ENCODE measurements at places on chromosomes 2 and 18.
A peak's percentile ranks its signal among the peaks of the same experiment; 100 is the strongest.

DNA sequence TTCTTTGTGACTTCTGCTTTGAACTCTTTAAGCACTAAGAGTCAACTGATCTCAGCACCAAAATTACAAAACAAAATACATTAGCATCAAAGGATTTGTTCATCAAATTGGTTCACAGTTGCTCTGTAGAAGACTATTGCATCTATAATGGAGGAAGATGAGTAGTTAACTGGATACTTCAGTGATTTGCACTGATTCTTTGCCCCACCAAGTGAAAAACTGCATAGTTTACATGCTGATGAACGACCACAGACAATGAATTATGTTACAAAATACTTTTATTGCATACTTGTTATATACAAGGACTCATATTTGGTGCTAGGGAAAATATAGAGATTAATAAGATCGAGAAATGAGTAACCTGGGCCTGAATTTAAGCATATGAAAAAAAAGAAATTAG lies 107.2 kb downstream of the SCG2 start:
- H3K27ac ChIP-seq, result no peak overlapping the region
- no peaks in the 10 kb centered on the region for H3K4me1 ChIP-seq
- H3K27me3 ChIP-seq, result no peaks in the 10 kb centered on the region
- no peaks in the 10 kb centered on the region for H3K36me3 ChIP-seq
- no peak for DNase-seq
- no peak overlapping the region for H3K4me3 ChIP-seq

DNA sequence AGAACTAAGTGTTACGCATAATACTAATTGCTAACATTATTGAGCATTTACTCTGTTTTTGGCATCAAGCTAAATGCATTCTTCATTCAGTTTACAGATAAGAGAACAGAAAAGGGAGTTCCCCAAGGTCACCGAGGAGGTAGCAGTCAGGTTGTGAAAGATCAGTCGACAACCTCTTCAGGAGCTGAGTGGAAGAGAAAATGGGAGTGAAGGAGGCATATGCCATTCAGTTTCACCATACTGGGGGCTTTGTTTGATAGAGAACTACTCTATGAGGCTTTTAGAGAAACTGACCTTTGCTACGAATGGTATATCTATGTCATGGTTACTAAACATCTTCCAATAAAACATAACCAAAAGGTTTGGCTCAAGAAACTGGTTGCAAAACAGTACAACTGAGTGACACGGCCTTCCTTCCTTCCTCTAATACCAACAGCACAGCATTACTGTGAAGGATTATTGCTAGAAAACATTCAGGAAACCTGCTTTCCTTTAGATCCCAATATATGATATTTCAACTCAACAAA lies 112.1 kb downstream of the RBMS1 start:
- H3K27ac ChIP-seq, result peak overlapping the region; percentile 3
- DNase-seq, result no peak
- H3K4me1 ChIP-seq, result peaks cover 68% of the 10 kb centered on the region
- no peak overlapping the region for H3K4me3 ChIP-seq
- H3K36me3 ChIP-seq, result no peaks in the 10 kb centered on the region

DNA sequence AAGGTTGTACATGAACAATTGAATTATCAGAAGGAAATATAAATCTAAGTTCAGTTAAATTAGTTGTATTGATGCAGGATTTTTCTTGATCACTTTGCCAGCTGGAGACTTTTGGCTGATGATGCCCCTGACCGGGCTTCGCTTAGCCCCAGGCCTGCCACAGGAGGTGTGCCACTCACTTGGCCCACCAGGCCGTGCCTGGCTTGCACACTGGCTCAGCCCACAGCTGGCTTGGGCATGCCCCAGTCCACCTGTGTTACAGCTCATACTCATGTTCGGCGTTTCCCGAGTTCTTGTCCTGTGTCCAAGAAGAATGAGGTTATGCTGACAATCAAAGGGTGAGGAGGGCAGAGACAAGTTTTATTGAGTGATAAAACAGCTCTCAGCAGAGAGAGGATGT lies 773.9 kb upstream of the FANCL start:
- no peaks in the 10 kb centered on the region for H3K27me3 ChIP-seq
- H3K27ac ChIP-seq, result no peak overlapping the region
- no peaks in the 10 kb centered on the region for H3K36me3 ChIP-seq
- no peak for DNase-seq
- peaks cover 3% of the 10 kb centered on the region for H3K4me1 ChIP-seq

DNA sequence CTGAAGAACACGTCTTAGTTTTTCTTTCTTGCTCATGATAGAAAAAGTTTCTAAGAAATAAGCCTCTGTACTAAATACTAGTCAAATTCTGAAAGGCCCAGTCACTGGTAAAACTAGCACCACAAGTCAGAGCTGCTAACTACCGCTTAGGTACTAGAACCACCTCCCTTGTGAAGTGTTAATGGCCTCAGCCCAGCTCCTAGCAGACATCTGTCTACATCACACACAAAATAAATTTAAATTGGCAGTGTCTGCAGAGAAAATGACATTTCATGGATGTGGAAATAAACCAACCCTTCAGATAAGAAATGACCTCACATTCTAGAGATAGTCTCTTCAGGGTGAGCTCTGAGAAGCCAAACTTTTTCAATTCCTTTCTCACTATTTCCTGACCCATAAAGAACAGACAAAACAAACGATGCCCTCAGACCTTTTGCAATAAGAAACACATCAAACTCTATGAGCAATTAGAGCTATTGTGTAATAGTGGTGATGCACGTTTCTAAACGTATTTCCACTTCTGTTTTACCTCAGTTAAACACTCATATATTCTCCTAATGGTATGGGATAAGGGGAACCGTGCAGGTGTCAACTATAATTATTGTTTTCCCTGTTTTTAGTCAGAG lies 70.3 kb upstream of the DSG1 start:
- no peak overlapping the region for H3K27ac ChIP-seq
- no peaks in the 10 kb centered on the region for H3K27me3 ChIP-seq
- DNase-seq, result no peak
- H3K4me3 ChIP-seq, result no peak overlapping the region
- no peaks in the 10 kb centered on the region for H3K36me3 ChIP-seq
- H3K4me1 ChIP-seq, result no peaks in the 10 kb centered on the region

- H3K36me3 ChIP-seq, result no peaks in the 10 kb centered on the region
- no peak for DNase-seq
Measured at GRCh38 chr2:188293601-188294351, 2.1 kb downstream of the GULP1 start.

DNA sequence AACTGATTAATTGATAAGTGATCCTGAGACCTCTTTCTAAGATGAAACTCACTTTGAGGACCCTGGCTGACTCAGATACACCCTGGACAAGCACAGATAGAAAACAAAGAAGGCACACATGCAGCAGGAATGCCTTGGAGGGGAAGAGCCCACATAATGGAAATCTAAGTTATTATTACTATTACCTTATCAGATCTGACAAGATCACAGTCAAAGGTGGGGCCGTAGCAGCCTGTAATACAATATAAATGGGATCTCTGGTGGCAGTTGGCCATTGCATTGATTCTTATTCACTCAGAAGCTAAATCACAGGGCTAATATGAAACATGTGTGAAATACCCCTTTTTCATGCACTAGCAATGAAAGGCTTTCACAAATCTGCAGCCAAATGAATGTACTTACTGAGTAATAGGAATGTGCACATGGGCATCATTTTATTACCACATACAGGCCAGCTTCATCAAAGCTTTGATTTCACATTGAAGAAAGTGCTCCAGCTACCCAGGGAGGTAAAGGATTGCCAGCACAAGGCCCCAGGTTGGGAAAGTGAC lies 84.0 kb downstream of the ZBTB7C start:
- H3K27me3 ChIP-seq, result no peaks in the 10 kb centered on the region
- H3K27ac ChIP-seq, result no peak overlapping the region
- H3K36me3 ChIP-seq, result no peaks in the 10 kb centered on the region
- H3K4me1 ChIP-seq, result peaks cover 36% of the 10 kb centered on the region
- no peak overlapping the region for H3K4me3 ChIP-seq
- DNase-seq, result no peak

GRCh38 chr2:14700753-14701152 lies 68.2 kb downstream of the LRATD1 start:
- no peaks in the 10 kb centered on the region for H3K4me1 ChIP-seq
- no peak overlapping the region for H3K4me3 ChIP-seq
- H3K27me3 ChIP-seq, result no peaks in the 10 kb centered on the region
- no peak for DNase-seq
- H3K27ac ChIP-seq, result no peak overlapping the region

DNA sequence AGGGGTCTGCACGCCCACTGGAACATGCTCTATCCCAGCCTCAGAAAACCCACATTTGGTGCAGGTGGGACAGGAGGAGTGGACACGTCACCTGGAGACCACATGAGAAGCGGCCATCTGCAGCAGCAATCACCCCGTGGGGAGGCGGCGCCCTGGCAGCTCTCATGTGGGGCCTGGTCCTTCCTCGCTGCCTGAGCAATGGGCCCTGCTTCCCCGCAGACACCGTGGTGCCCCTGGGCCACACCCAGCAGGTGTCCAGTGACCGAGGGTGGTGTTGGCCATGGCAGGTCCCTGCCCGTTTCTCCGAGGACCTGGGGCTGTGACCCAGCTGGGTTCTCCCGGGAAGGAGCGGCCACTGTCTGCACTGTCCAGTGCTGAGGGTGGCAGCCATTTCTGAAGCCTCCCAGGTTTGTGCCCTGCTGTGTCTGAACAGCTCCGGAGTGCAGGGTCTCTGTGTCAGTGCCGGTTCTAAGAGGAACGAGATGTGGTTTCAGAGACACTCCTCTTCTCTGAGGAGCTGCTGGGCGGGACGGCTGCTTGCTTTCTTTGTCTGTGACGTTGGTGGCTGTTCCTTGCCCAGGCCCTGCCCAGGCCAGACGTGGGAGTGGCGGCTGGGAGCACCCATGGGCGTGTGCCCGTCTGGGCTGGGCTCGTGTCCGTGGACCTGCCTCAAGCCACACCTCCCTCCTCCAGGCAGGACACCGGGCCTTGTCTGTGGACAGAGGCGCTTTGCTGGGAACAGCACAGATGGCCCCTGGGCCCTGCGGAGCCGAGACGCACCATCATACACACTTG lies 44.8 kb downstream of the NFATC1 start:
- no peaks in the 10 kb centered on the region for H3K36me3 ChIP-seq
- no peak overlapping the region for H3K27ac ChIP-seq
- peaks cover 3% of the 10 kb centered on the region for H3K4me1 ChIP-seq
- no peak for DNase-seq
- no peaks in the 10 kb centered on the region for H3K27me3 ChIP-seq

- H3K27ac ChIP-seq, result no peak overlapping the region
- no peaks in the 10 kb centered on the region for H3K36me3 ChIP-seq
Measured at GRCh38 chr2:230600881-230601280, 111.8 kb upstream of the CAB39 start.

DNA sequence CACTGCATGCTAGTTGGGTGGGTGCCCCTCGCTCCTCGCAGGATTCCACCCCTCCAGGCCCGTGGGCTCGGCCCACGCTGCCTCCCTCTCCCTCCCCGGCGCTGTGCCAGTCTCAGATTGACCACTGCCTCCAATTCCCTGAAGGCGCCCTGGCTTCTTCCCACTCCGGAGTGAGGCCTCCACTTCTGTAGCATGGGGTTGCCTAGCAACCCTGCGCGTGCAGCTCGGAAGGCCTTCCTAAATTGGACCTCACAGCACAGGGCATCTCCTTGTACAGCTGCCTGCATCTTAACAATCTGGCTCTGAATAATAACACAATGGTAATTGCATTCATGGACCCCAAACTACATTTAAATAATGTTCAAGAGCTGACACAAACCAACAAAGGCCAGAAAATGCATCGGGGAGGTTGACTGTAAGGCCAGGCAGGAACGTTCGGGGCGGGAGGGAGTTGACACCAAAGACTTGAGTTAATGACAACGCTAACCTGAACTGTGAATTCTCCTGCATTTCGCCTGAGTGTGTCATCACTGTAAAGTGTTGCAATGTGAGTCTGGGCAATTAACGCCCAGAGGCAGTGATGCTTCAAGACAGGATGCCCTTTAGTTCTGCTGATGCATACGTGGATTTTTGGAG lies 222.9 kb downstream of the ZBTB7C start:
- DNase-seq, result no peak
- H3K36me3 ChIP-seq, result no peaks in the 10 kb centered on the region
- no peak overlapping the region for H3K4me3 ChIP-seq
- H3K27me3 ChIP-seq, result no peaks in the 10 kb centered on the region
- no peaks in the 10 kb centered on the region for H3K4me1 ChIP-seq

- H3K4me1 ChIP-seq, result no peaks in the 10 kb centered on the region
- H3K27ac ChIP-seq, result no peak overlapping the region
- no peak for DNase-seq
- no peaks in the 10 kb centered on the region for H3K27me3 ChIP-seq
- no peaks in the 10 kb centered on the region for H3K36me3 ChIP-seq
Measured at GRCh38 chr2:29006092-29006979, 25.2 kb downstream of the TOGARAM2 start.

DNA sequence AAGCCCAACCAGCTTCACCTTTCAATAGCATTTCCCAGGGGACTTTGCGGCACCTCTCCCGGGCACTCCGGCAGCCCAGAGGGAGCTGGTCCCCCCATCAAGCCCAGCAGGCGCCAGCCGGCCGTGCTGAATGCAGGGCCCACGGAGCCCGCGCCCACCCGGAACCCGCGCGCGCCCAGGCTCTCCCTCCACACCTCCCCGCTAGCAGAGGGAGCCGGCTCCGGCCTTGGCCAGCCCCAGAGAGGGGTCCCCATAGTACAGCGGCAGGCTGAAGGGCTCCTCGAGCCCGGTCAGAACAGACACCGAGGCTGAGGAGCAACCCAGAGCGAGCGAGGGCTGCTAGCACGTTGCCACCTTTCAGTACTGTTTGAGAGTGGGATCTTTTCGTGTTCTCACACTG lies 300.8 kb downstream of the DSEL start:
- H3K27me3 ChIP-seq, result no peaks in the 10 kb centered on the region
- DNase-seq, result no peak
- H3K4me3 ChIP-seq, result no peak overlapping the region

GRCh38 chr2:24385366-24385765 lies 25.0 kb upstream of the ITSN2 start:
- H3K4me1 ChIP-seq, result no peaks in the 10 kb centered on the region
- no peak overlapping the region for H3K4me3 ChIP-seq
- no peaks in the 10 kb centered on the region for H3K36me3 ChIP-seq
- DNase-seq, result no peak
- no peak overlapping the region for H3K27ac ChIP-seq

GRCh38 chr2:102041351-102041750 lies 49.6 kb downstream of the IL1R2 start:
- DNase-seq, result no peak
- no peaks in the 10 kb centered on the region for H3K27me3 ChIP-seq
- no peak overlapping the region for H3K4me3 ChIP-seq

- no peak overlapping the region for H3K27ac ChIP-seq
- peaks cover 5% of the 10 kb centered on the region for H3K27me3 ChIP-seq
- H3K36me3 ChIP-seq, result no peaks in the 10 kb centered on the region
- no peak for DNase-seq
- peak overlapping the region; percentile 77 for H3K4me3 ChIP-seq
Measured at GRCh38 chr2:9950521-9951271, 797 bp upstream of the GRHL1 start.

GRCh38 chr2:223026357-223027110 lies 25.5 kb upstream of the KCNE4 start:
- H3K4me3 ChIP-seq, result no peak overlapping the region
- no peak overlapping the region for H3K27ac ChIP-seq
- DNase-seq, result no peak
- H3K4me1 ChIP-seq, result no peaks in the 10 kb centered on the region
- no peaks in the 10 kb centered on the region for H3K27me3 ChIP-seq

Data from thoracic aorta (tissue), 2 donors.